ENCODE measurements at places on chromosomes 2 and 18. TPM values are rescaled to one million over a fixed set of nuclear protein-coding genes. Genes with fewer than 3 reads are reported as not detected.
A peak's percentile ranks its signal among the peaks of the same experiment; 100 is the strongest.

- no peak for DNase-seq
These were observed 38.1 kb downstream of the CHRNA1 start for GRCh38 chr2:174726212-174726611.

GRCh38 chr2:240629968-240630770 is 4.9 kb downstream of the GPR35 start:
- DNase-seq, result no peak

GRCh38 chr2:110101280-110101844 is 14.3 kb downstream of the MALL start:
- peak; percentile 52 for DNase-seq

DNA sequence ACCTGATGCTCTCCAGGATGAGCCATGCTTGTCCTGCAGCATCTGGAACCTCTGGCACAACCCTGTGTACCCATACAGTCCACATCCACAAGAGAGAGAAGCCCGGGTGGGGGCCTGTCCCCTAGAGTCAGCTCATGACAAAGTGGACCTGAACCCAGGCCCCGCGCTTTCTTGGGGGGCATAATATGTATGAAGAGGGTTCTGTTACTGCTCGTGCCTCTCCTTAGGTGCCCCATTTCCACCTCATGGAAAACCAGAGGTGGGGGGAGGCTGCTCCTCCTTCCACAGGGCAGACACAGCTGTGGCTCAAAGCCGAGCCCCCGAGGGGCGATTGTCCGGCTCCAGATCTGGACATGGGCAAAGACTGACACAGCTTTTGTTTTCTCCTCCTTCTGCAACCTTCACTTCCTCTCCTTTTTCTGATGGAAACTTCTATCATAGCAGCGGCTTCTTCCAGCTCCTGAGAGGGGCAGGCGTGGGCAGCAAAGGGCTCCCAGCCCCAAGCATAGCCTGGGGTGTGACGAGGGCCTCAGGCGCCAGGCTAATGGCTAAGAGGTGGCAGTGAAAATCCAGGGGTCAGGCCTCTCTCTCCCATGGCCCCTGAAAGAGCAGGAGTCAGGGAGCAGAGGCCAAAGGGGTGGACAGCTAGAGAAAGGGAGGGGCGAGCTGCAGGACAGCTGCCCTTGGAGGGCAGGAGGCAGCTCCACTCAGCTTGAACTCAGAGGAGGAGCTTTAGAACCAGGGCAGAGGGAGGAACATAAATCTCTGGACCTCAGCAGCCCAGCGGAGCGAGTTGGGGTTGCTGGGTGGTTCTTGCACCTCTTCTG is 155.5 kb downstream of the ZFP36L2 start:
- DNase-seq, result no peak

DNA sequence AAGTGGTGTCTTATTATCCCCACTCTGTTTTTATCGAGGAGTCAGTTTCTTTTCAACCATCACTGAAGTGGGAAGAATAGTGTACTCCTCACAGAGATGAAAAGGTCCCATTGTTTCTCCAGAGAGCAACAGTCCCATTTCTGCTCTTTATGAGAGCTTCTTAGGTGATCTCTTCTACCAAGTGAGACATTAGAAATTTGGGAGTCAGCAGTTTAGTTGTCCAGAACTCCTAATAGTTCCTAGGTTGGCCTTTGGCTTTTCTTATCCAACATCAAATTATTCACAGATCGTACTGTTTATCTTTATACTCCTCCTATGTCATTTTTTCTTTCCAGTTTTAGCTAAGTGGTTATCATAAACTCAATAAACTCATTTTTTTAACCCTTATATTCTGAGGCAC is 213.1 kb downstream of the BABAM2 start:
- DNase-seq, result no peak

GRCh38 chr18:9568186-9568585 is 46.2 kb downstream of the PPP4R1 start:
- no peak for DNase-seq

- DNase-seq, result no peak
These were observed 100.5 kb downstream of the SOS1 start for GRCh38 chr2:39020383-39020782.

DNA sequence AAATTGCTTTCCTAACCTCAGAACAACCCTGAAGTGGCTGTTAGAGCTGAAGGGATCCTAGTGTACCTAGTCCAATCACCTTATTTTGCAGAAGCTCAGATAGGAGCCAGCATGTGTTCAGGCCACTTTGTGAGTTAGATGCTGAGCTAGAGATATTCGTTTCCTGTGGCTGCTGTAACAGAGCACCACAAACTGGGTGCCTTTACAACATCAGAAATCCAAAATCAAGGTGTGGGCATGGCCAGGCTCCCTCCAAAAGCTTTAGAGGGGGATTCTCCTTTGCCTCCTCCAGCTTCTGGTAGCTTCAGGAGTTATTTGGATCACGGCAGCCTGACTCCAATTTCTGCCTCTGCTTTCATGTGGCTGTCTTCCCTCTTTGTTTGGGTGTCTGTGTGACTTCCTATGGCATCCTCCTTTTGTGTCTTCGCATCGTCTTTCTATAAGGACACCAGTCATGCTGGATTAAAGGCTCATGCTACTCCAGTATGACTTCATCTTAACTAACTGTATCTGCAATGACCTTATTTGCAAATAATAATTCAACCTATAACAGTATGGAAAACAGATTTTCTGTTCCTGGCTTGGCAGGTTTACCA is 86.3 kb upstream of the TGFA start:
- no peak for DNase-seq

DNA sequence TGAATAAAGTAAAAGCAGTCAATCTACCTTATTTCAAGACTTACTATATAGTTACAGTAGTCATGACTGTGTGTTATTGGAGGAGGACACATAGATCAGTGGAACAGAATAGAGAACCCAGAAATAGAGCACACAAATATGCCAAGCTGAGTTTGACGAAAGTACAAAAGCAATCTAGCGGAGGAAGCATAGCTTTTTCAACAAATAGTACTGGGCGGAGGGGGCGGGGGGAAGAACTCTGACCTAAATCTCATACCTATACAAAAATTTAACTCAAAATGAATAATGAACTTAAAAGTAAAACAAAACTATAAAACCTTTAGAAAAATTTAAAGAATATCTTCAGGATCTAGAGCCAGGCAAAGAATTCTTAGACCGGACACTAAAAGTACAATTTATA is 139.1 kb downstream of the AGPS start:
- DNase-seq, result no peak

- peak; percentile 20 for DNase-seq
These were observed 1.2 kb upstream of the CCNT2 start for GRCh38 chr2:134917360-134917865.

GRCh38 chr2:60628026-60628425 is 74.6 kb upstream of the BCL11A start:
- DNase-seq, result no peak

DNA sequence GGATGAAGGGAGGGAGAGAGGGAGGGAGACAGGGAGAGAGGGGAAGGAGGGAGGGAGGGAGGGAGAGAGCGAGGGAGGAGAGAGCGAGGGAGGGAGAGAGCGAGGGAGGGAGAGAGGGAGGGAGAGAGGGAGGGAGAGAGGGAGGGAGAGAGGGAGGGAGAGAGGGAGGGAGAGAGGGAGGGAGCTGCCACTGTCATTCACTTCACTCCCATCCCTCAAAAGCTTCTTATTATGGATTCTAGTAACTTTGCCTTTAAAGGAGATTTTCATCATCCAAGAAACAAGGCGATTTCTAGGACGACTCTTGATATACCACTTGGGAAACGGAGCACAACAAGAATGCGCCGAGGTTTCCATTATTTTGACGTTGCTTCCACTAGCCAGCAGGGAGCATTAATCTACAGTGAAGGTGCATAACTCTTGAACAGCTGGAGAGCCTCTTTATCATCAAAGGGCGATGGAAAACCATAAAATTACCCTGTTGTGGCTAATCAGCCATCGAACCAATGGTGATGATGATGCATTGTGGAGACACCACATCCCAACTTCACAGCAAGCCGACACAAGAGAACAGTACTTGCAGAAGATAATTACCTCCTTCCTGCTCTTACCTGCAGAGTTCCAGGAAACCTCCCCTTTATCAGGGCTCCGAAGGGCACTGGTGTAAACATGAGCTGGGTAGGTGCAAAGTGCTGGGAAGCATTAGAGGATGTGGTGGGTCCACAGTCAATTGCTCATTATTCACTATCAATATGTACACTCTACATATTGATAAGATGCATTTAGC is 130.5 kb downstream of the EIPR1 start:
- DNase-seq, result no peak

DNA sequence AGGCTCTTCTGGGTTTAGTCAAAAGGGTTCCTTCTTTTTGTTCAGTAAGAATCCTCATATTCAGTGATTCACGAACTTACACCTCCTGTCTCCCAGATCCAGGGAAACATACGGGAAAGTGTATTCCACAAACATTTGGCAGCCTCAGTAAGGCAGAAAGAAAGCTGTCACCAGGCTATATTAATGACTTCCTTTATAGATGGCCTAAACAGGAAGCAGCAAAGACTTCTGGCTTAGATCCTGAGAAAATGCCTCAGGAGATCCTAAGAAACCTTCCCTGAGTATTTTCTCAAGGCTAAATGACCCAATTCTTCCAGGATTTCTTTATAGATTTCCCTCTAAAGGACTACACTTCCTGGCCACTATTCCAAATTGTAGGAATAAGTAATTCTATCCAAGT is 1995.5 kb upstream of the CELF4 start:
- no peak for DNase-seq

GRCh38 chr2:12727641-12728040 is 10.9 kb downstream of the TRIB2 start:
- DNase-seq, result no peak

DNA sequence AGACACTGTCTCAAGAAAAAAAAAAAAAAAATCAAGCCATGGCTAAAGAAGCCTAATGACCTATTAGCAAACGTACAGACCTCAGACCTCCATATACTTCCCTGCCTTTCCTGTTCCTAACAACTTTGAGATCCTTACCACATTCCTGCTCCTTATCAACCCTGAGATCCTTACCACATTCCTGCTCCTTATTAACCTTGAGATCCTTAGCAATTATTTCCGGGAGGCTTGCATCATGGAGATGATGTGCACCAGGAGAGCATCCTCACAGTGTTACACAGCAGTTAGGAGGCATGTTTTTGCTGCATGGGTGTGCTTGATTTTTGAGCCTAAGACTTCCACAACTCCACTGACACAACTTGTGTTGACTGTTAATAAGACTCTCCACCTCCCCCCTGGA is 54.6 kb upstream of the RASGRP3 start:
- no peak for DNase-seq

GRCh38 chr2:19457809-19458208 is 99.4 kb upstream of the OSR1 start:
- no peak for DNase-seq

DNA sequence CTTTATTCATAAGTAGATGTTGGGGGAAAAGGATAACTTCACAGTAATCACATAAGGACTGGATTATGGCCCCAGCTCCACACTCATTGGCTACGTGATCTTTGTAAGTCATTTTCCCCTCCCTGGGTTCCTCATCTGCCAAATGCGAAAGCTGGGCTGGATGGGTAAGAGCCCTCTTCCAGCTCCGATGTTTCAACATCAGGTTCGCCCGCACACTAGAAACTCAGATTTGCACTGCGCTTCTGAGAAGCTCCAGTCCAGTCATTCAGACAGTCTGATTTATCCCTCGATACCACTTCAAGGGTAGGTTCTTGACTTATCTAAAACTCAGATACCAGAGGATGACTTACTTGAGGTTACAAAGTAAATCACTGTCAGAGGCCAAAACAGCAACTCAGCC is 31.0 kb upstream of the RMDN2 start:
- DNase-seq, result no peak

DNA sequence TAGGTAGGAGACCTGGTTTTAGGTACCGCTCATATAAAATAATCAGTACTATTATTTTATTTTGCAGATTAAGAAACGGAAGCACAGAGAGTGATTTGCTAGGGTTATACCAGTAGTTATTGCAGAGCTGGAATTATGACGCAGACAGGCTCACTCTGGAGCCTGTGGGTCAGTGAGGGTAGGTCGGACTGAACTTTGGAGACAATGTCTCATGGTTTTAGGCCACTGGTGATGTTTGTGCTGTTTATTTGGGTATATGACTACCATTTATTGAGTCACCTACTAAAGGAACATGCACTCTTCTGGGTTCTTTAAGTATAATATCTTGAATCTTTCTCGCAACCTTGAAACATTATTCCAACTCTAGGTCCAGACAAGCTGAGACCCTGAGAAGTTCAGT is 33.5 kb upstream of the IL1R1 start:
- DNase-seq, result no peak

UGT1A4 gene
- total RNA-seq, result not detected

KCNG3 gene
- total RNA-seq, result 0.66 TPM

MYCN gene
- 3.9 TPM for total RNA-seq

ALK gene
- 1.3 TPM for total RNA-seq

TTN gene
- total RNA-seq, result 10.2 TPM

EMX1 gene
- 1.1 TPM for total RNA-seq
